Stimulated activated CD8-positive, alpha-beta memory T cell treated with anti-CD3 and anti-CD28 coated beads, Interleukin-4, amount 100 ng/mL, for 4 hours (primary cell): ENCODE measurements at places on chromosomes 11 and 22.

GRCh38 chr11:71930556-71931244 is 1.9 kb downstream of the RNF121 start:
- no peak for DNase-seq

DNA sequence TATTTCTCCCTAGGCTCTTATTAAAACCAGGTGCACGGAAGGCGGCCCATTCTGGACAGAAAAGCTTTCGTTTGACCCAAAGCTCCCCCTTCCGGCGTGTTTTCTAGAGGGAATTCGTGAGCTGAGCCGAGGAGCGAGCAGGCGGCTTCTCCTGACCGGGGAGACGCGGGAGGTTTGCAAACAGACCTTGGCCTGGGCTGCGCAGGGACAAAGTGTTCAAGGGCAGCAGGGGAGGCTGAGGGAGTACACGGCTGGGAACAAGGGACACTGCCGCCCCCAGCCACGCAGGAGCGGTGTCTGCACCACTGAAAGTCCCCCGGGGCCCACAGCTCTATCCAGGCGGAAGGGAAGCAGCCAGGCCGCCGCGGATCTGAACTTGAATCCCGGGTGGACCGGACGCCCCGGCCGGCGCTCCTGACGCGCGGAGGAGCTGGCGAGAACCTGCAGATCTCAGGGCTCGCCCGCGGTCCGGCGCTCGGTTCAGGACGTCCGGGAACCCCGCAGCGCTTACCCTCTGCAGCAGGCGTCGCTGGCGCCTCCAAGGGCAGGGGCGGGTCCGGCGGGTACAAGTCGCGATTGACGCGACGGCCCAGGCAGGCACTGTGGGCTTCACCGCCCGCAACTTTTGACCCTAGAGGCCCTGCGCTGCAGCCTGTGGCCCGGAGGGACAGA is 101.9 kb downstream of the WT1 start:
- DNase-seq, result no peak

DNA sequence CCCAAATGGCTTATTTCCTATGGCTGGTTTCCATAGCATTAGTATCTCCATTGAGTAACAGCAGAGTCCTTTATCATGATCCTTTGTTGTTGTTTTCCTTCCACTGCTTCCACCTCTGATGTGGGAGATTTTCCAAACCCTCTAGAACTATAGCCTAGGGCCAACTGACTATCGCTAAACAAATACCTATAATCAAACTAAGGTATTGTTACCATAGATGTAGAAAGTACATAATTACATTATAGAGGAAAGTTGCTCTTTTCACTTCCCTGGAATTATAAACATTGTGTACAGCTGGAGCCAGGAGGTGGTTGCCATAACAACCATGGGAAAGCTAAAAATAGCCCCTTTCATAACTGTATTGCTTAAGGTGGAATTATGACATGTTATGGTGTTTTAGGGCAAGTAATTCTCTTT is 47.0 kb upstream of the ALKBH3 start:
- DNase-seq, result no peak

GRCh38 chr11:115630214-115630613 is 126.0 kb upstream of the CADM1 start:
- no peak for DNase-seq

GRCh38 chr11:100010393-100010792 is 676.7 kb upstream of the ARHGAP42 start:
- DNase-seq, result no peak
